ENCODE measurements at places on chromosomes 11 and 22.

- DNase-seq = no peak
Measured at GRCh38 chr11:100269516-100269915, 417.6 kb upstream of the ARHGAP42 start.

- DNase-seq = no peak
Measured at GRCh38 chr11:75474240-75474639, 41.2 kb upstream of the KLHL35 start.

GRCh38 chr22:36375071-36375980 is 12.4 kb downstream of the MYH9 start:
- DNase-seq = no peak

GRCh38 chr11:85903811-85904210 is 48.6 kb downstream of the CCDC83 start:
- no peak for DNase-seq

DNA sequence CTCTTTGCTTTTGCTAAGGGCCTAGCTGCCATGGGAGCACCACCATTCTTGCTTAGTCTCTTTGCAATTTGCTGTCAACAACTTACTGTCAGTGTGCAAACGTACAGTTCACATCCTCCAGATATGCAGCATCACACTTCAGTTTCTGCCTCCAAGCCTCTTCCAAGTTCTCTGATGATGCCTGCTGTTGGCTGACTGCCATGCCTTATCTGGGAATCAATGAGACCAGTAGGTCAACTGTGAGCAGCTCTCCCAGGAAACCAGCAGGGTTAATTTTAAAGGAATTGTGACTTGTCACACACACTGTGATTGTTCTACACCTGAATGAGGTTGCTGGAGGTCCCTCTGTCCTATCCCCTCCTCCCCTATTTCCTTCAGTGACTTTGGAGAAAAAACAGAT is 56.0 kb downstream of the COPB1 start:
- DNase-seq = no peak

- DNase-seq = peak; percentile 35
Measured at GRCh38 chr11:116499396-116500003, 273.3 kb downstream of the BUD13 start.

DNA sequence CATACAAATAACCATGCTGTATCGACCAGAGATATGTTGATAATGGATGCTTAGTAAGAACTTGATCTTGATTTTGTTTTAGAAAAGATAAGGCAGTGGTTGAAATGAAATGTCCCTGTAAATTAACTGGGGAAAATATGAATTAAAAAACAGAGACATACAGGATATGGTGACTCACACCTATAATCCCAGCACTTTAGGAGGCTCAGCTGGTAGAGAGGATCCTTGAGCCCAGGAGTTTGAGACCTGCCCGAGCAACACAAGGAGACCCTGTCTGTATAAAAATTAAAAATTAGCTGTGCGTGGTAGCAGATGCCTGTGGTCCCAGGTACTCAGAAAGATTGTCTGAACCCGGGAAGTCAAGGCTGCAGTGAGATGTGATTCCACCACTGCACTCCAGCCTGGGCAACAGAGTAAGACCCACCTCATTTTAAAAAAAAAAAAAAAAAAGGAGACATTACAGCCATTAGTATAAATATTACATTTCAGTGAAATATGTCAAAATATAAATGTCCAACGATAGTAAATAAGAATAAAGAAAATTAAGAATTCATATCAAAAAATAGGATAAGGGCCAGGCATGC is 4.6 kb downstream of the PICALM start:
- no peak for DNase-seq

DNA sequence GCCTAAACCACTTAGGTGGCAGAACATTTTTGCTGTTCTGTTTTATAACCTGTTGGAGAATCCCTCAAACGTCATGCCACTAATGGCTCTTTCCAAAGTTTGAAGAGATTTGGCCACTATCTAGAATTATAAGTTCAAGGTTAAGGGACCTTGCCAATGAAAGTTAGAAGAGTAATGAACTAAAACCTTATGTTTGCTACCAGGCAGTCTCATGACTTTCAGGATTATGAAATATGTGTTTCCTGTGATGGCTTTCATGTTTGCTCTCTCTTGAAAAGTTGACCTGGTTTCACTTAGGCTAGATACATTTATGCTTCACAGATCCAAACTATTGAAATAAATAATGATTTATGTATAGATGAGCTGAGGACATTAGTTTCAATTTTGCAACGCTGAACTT is 340.0 kb downstream of the LRRC4C start:
- no peak for DNase-seq

- no peak for DNase-seq
Measured at GRCh38 chr11:8381871-8382396, 118.3 kb upstream of the LMO1 start.

DNA sequence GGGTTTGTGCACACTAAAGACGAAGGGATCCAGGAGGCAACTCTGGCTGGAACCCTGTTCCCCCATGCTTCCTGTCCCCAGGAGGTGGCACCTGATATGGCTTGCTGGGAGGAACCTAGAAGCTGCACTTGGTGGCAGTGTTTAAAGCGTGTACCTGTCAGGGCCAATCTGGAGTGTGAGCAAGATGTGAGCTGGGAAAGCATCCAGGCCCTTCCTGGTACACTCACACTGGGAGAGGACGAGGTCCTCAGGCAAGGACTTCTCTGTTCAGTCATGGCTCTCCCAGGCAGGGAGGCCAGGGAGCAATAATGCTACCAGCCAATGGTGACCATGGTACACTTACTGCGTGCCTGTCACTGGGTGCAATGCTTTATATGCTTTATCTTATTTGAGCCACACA is 130.7 kb upstream of the NECTIN1 start:
- DNase-seq = no peak

- no peak for DNase-seq
Measured at GRCh38 chr22:21030621-21031544, 1.5 kb downstream of the SLC7A4 start.

DNA sequence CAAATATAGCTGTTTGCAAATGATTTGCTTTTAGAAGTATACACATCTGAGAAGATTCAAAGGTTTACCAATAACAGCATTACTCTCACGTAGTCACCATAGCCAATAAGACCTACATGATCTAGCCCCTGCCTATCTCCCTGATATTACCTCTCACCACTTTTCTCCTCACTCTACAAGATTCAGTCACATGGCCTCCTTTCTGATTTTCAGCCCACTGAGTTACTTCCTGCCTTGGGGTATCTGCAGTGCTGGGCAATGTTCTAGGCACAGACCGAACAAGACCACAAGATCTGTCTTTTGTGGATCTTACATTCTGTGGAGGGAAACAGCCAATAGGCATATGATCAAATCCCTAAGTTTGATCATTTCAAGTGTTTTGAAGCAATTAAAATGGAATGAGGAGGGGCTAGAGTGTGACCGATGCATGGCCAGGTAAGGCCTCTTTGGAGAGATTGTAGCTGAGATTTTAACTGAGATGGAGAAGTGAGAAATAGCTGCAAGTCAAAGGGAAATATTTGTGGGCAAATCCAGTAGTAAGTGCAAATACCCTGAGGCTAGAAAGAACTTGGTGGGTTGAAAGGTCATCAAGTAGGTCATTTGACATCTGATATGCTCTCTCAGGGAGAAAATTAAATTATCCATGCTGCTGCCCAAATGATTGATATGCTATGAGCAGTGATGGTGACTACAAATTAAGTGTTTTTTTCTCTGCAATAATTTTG is 43.1 kb downstream of the ARL14EP start:
- no peak for DNase-seq

DNA sequence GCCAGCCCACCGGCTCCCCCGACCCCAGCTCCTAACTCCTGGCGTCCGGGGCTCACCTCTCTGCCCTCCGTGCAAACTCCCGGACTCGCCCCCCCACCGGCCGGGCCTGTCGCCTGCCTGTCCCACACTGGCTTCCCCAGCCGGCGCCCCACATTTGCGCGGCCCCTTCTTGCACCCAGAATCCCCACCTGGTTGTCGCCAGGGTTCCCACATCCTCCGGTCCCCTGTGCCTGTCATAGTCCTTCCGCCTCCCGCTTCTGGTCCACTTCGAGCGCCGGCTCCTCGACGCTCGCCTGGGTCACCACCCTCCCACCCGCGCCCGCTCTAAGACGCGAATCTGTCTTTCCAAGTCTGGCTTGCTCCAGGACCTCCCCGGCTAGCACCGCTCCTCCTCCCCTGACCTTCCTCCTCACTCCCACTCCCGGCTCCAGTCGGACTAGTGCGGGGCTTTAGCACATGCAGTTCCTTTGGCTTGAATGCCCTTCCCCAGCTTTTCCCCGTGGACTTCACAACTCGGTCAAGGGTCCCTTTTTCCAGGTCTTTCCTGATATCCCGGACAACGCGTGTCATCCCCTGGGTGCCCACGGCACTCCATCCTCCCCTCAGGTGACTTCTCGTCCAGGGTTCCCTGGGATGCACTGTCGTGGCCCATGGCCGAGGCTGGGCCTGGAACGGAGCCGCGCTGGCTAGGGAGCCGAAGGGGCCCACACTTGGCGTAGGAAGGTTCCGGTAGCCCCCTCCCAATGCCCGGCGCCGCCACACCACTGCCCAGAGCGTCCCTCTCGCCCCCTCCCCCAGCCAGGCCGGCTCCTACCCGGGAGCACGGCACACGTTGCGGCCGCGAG is 635 bp downstream of the SCARF2 start:
- no peak for DNase-seq
